IMR-90 (cell line): ENCODE measurements at places on chromosomes 2 and 18. TPM values are rescaled to one million over a fixed set of nuclear protein-coding genes. Genes with fewer than 3 reads are reported as not detected.

Gene AGXT
- not detected in 2 replicates for total RNA-seq

DNA sequence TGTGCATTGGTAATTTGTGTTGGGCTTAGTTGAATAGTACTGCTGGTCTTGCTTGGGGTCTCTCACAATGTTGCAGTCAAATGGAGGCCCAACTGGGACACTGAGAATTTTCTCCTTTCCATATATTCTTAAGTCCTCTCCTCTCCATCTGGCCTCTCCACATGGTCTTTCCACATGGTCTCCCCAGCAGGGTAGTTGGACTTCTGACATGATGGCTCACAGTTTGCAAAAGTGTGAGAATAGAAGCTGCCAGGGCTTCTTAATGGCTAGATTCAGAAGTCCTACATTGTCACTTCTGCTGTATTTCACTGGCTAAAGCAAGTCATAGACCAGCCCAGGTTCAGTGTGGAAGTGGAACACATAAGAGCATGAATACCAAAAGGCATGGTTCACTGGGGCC, 318.5 kb upstream of the TNP1 start:
- no peaks in the 10 kb centered on the region for H3K27me3 ChIP-seq
- DNase-seq = no peak
- H3K4me3 ChIP-seq = no peak overlapping the region
- H3K4me1 ChIP-seq = no peaks in the 10 kb centered on the region; the same call in 1 of the 2 replicates

DNA sequence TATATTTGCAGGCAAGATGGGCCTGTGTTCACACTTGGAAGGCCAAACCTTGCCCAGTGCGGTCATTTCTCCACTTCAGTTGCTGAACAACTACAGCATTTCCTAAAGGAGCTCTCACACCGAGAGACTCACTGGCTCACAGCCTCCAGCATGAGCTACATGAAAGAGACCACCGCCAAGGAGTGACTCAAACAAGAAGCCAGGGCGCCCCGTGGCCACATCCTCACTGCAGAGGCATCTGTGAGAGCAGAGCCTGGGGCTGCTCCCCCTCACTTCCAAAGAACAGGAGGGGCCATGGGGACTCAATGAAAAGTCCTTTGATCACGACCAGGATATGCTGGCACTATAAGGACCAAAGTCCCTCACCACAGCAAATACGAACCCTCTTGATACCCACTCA, 50.0 kb downstream of the TMEM163 start:
- no peak overlapping the region for H3K4me3 ChIP-seq
- H3K27me3 ChIP-seq = peaks cover 2% of the 10 kb centered on the region; the same call in 1 of the 2 replicates
- H3K36me3 ChIP-seq = no peaks in the 10 kb centered on the region
- H3K4me1 ChIP-seq = no peaks in the 10 kb centered on the region

DNA sequence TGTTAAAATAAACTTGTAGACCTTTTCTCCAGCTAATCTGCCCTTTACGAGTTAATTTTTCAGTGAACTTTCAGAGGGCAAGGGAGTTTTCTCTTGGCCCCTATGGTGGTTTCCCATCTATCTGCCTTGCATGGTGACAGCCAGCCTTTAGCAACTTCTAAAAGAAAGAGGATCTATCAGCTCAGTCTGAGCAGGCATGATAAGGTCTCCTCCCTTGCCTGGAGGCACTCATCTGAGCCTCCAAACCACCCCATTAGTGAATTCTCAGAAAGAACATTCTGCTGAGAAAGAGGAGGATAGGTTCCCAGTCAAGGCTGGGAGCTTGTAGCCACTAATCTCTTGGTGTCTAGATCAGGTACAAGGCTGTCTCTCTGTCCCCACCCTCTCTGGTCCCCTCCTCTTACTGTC, 10.7 kb upstream of the GYPC start:
- no peak for DNase-seq
- H3K36me3 ChIP-seq = no peaks in the 10 kb centered on the region
- no peaks in the 10 kb centered on the region for H3K4me1 ChIP-seq
- no peak overlapping the region for H3K27ac ChIP-seq
- peaks cover 15% of the 10 kb centered on the region for H3K27me3 ChIP-seq
- H3K4me3 ChIP-seq = no peak overlapping the region

- H3K4me3 ChIP-seq = no peak overlapping the region
- H3K27ac ChIP-seq = no peak overlapping the region
- no peaks in the 10 kb centered on the region for H3K4me1 ChIP-seq
- DNase-seq = no peak
- H3K36me3 ChIP-seq = no peaks in the 10 kb centered on the region
- H3K27me3 ChIP-seq = no peaks in the 10 kb centered on the region
Measured at GRCh38 chr18:13894531-13894930, 20.8 kb downstream of the MC2R start.

GRCh38 chr2:44456946-44457345, 95.2 kb downstream of the CAMKMT start:
- no peak for DNase-seq
- no peaks in the 10 kb centered on the region for H3K27me3 ChIP-seq
- no peaks in the 10 kb centered on the region for H3K4me1 ChIP-seq
- H3K27ac ChIP-seq = no peak overlapping the region

DNA sequence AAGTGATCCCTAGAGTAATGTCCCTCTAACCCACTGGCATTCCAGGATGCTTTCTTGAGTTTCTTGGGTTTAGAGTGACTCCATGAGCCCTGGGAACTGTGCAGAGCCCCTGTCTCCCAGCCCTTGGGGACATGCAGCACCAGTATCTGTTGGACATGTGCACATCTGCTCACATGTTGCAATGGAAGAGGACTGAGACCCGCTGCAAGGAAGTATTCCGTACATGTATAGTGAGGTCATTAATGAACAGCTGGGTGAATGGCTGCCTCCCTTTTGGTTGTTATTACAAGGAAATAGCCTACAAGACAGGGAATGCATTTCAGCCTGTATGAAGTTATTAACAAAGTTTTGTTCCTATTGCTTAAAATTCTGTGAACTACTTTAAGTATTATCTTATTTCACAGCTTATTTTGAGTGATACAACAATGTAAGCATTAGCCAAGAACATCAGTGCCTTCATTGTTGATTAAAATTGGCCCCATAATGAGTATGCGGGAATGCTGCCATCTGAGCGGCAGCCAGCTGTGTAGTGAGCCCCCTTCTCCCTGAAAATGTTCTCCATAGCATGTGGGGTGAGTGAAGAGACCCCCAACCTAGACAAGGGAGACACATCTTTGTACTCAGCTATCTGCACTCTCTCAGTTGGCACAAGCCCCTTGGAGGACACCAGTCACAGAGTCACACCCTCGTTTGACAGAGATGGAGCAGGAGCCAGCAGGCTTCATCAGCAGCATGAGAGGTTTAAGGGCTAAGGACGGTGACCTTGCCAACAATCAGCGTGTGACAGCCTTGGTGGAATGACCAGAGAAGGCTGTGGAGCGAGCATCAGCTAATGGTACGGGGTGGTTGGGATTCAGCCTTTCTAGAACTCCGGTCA, 87.4 kb downstream of the FAM210A start:
- no peaks in the 10 kb centered on the region for H3K36me3 ChIP-seq
- no peak for DNase-seq
- H3K4me3 ChIP-seq = no peak overlapping the region
- no peak overlapping the region for H3K27ac ChIP-seq
- H3K4me1 ChIP-seq = no peaks in the 10 kb centered on the region

DNA sequence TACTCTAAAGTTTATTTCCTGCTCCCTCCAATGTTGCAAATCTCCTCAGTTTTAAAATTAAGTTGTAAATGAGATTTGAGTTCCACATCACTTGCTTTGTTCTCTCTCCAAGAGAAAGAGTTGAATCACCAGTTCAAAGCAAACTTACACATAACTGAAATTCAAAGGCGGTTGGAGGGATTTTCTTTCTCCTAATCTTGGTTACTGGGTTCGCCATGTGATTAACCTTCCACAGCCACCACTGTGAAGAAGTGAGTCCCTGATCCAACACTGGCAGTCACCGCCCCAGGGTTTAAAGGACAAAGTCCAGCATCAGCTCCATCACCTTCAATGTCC, 247.1 kb downstream of the MYCN start:
- no peak for DNase-seq
- no peak overlapping the region for H3K4me3 ChIP-seq
- no peaks in the 10 kb centered on the region for H3K27me3 ChIP-seq
- no peaks in the 10 kb centered on the region for H3K4me1 ChIP-seq
- H3K27ac ChIP-seq = no peak overlapping the region

DNA sequence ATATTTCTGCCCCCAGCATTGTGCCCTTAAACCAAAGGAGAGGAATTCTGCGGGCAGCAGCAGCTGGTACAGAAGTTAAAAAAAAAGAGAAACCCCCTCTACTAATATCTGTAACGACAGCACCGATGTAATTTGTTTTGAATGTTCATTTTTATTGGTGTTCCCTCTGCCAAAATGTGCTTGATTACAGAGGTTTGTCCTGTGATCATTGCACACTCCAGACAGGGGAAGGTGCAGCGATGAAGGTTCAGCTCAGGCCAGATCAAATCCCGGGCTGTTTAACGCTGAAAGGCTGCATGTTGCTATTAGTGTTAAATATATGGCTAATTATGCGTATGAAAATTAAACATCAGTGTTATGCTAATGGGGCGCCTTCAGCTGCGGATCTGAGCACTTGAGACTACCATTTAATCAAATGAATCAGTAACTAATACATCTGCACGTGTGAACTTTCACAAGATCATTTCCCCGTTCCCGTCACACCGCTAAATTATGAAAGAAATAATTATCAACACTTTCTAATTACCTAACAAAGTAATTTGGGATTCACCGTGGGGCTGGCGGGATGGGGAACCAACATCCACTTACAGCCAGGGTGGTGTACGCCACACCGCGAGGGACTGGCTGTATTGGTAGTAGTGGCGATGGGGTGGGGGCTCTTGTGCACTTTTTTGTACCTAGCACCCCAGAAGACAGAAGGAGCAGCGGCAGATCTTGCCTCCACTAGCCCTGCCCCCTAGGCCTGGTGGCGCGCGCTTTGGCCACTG, 1.5 kb upstream of the DLX1 start:
- peaks cover 75% of the 10 kb centered on the region for H3K27me3 ChIP-seq
- H3K4me1 ChIP-seq = no peaks in the 10 kb centered on the region; the same call in 1 of the 2 replicates
- H3K27ac ChIP-seq = no peak overlapping the region

- 0 out of 2 replicates have a peak overlapping the region, but pooled peaks have one; percentile 28 for H3K27ac ChIP-seq
- DNase-seq = peak; percentile 75
- no peaks in the 10 kb centered on the region for H3K36me3 ChIP-seq
- H3K27me3 ChIP-seq = no peaks in the 10 kb centered on the region
Measured at GRCh38 chr2:46177461-46178089, 119.6 kb upstream of the EPAS1 start.

DNA sequence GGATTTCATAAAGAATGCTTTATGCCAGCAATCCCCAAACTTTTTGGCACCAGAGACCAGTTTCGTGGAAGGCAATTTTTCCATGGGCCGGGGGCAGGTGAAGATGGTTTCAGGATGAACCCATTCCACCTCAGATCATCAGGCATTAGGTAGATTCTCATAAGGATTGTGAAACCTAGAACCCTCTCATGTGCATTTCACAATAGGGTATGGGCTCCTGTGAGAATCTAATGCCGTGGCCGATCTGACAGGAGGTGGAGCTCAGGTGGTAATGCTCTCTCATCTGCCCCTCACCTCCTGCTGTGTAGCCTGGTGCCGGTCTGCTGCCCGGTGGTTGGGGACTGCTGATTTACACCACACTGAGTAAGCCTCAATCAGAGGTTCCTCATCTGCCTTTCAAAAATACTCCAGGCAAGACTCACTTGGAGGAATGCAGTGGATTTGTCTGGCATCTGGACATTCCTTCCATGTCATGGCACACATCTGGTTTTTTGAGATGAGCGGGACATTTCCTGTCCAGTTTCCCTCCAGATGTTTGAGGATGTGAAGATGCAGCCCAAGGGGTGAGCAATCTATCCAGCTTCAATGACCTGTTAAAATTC, 185.8 kb downstream of the VAPA start:
- peaks cover 5% of the 10 kb centered on the region; the same call in 1 of the 2 replicates for H3K4me1 ChIP-seq
- peak; percentile 27 for DNase-seq
- no peak overlapping the region for H3K4me3 ChIP-seq
- H3K27ac ChIP-seq = no peak overlapping the region
- H3K36me3 ChIP-seq = no peaks in the 10 kb centered on the region
- peaks cover 15% of the 10 kb centered on the region for H3K27me3 ChIP-seq

DNA sequence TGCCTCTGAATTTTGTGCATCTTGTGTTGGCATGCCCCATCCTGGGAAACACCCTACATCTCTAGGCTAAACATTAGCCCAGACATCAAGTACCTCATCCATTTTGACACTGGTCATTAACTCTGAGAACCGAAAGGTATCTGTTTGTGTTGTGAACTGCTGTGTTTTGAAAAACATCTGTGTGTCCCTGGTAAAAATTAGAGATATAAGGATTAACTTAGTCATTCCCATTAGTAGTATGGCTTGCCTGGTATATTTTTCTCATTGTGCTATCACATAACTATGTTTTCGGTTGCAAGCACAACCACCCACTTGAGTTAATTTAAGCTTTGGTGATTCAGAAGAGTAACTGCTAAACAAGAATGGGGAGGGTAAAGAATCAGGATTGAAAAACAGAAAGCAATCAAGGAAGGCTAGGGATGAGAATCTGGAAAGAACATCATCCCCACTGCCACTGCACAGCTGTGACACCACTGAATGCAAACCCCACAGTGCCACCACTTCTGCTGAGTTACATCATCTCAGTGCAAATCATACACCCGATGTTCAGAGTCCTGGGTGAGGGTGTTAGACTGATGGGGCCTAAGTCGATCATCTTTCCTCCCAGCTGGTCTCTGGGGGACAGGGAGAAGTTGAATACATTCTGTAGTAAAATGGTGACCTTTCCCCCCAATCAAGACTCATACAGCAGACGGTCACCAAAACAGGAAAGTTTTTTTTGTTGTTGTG, 234.0 kb downstream of the EPHA4 start:
- no peak overlapping the region for H3K27ac ChIP-seq
- H3K36me3 ChIP-seq = no peaks in the 10 kb centered on the region
- H3K4me1 ChIP-seq = no peaks in the 10 kb centered on the region
- no peaks in the 10 kb centered on the region; the same call in 1 of the 2 replicates for H3K27me3 ChIP-seq
- DNase-seq = no peak

DNA sequence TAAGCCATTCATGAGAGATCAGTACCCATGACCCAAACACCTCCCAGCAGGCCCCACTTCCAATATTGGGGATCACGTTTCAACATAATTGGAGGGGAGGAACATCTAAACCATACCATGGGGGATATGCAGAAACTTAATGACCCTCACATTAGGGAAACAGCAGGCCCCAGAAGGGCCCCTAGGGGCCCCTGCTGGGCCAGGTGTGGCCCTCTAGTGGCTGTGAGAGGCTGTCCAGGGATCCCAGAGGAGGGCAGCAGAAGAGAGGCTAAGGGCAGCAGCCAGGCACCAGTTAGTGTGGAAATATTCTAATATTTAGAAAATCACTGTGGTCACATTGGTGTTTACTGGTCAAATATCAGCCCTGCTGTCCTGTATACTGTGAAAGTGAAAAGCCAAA, 49.3 kb upstream of the ANKRD44 start:
- no peak overlapping the region for H3K27ac ChIP-seq
- no peaks in the 10 kb centered on the region for H3K36me3 ChIP-seq
- H3K4me3 ChIP-seq = no peak overlapping the region
- H3K27me3 ChIP-seq = no peaks in the 10 kb centered on the region

Gene CBLN2
- not detected in 2 replicates for total RNA-seq

Gene CNPPD1
- total RNA-seq = 11.1 and 11.9 TPM in 2 replicates

DNA sequence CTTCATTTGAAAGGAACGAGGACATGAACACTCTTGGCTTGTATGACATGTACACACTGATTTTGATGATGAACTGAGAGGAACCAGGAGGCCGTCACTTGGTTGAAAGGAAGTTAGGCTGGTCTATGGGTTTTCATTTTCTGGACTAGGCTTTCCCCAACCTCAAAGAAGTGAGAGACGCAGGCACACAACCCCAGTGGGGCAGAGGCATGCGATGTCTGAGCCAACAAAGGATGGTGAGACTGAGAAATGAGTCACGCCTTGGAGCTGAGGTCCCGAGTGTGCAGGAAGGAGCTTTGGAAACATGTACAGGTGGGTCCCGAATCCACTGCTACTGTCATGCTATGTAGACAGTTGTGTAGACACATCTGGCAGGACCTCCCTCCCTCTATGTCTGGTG, 24.1 kb downstream of the SIGLEC15 start:
- no peaks in the 10 kb centered on the region for H3K27me3 ChIP-seq
- H3K36me3 ChIP-seq = peaks cover 33% of the 10 kb centered on the region
- no peak for DNase-seq
- H3K4me3 ChIP-seq = no peak overlapping the region
